ENCODE measurements at places on chromosomes 6 and 20.
A peak's percentile ranks its signal among the peaks of the same experiment; 100 is the strongest.

DNA sequence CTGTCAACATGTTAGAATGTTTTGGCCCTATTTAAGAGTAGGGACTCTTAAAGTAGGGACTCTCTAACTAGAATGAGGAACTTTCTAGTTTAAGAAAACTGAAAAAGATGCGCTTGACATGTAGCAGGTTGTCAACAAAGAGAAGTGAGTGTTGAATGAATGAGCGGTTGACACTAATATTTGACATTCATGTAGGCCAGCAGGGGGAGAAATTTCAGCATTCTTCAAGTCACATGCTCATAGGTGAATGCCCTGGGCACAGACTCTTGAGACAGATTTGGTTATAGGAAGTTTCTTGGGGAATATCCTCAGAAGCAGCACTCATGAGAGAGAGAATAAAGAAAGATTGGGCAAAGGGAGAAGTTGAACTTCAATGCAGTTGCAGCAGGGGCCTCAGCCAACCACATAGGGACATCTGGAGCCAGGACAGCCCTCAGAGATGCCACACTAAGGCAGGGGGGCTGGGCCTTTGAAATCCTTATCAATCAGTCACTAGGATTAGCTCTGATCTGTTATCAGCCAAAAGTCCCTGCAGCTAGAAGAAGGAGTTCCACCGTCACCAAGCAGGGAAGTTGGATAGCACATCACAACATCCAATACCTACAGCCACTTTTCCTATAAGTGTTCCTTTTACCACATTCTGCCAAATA is 145.1 kb upstream of the FKBP1C start:
- DNase-seq, result no peak

DNA sequence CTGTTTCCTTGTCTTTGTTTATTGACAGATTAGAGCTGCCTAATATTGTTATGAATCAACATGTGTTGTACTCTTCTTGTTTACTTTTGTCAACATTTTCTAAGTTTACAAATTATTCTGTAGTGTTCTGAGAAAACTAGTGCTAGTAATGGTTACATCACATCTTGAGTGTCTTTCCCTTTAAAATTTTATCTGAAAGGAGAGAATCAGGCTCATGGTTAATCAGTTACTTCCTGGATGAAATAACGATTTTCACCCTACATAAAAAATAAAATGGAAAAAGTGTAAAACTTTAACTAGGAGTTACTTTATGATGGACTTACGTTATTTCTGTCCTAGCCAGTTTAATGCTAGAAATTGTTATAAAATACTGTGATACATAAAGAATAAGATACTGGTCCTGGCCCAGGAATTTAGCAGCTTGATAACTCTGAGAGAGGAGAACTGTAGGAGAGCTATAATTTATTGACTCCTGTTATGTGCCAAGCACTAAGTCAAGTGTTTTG is 26.4 kb upstream of the BMP5 start:
- no peak for DNase-seq

DNA sequence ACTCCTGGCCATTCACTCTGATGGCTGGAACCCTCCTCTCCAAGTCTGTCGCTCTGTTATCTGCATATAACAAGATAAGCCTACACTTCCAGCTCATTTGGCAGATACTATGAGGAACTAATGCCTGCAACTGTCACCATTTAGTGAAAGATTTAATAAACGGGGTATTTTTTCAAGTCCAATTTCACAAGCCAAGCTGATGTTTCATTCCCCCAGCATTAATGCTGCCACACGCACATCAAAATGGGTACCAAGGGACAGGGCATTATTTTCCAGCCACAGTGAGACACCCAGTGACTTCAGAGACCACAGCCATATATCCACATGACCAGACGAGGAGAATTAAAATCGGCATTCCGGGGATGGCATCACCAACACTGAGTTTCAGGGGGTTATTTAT is 175.5 kb downstream of the PTPRT start:
- no peak for DNase-seq

- DNase-seq, result no peak
These were observed 9.6 kb upstream of the SPDEF start for GRCh38 chr6:34565722-34566137.

GRCh38 chr20:22861231-22861980 is 173.7 kb upstream of the SSTR4 start:
- DNase-seq, result no peak

GRCh38 chr6:167089243-167090142 is 33.4 kb upstream of the CCR6 start:
- DNase-seq, result no peak

DNA sequence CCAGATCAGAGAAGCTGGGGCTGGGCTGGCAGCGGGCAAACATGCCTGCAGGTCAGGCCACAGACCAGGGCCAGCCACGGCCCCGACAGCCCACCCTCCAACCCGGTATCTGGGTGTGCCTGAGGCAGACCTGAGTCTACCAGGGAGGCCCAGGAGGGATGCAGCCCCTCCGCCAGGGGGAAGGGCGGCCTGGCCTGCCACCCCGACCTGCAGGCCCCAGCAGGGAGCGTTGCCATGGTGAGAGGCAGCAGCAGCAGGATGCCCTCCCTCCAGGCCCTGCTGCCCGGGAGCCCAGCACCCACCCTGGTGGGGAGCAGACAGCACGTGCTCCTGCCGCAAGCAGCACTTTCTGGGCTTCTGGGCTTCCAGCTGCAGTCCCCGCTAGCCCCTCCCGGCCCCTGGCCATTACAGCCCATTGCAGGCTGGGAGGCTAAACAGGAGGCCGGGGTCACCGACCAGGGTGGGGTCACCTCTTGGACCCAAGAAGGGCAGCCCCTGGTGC is 3.8 kb upstream of the EEF1A2 start:
- DNase-seq, result peak; percentile 8

DNA sequence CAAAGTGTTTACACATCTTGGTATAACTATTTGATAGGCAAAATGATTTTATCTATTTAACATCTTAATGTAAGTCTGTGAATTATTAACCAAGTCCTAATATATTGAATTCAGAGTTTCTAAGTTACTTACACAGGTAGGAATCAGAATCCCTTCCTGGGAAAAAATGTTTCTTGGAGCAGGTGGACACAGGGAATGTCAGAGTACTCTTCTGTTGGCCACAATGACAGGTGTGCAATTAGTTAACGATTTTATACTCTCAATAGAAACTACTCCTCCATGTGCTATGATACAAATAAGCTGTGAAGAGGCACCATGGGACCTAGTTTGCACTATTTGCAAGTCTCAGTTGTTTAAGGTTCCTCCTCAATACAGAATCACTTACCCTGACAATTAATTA is 821 bp upstream of the TAAR5 start:
- no peak for DNase-seq

DNA sequence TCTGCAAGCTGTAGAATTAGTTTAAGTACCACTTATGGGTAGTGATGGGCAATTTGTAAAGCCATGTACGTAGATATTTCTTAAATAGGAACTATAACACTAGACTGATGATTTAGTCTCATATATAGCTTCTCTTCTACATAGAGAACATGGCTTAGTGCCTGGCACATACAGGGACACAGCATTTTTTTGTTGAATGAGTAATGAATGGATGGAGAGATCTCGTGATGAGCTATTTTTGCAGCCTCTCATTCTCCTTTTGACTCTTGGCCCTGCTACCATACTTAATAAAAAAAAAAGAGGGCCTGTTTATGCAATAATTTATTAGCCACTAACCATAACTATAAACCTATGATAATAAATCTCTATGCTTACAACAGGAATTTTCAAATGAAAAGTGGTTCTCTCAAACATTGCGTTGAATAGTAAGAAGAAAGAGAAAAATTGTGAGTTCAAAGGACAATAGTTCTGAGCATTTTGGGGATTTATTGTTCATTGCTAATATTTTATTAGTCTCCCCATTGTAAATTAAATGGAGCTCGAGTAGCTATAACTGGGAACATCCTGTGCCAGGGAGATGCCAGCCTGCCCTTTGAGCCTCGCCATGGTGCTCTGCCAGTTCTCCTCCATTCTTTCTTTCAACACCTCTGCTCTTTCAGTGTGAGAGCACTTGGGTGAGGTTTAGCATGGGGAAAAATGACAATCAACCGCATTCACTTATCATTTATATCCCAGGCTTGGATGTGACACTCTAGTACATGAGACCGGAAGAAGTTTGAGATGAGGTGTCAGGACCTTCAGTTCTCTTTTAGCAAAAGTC is 14.7 kb upstream of the RCAN2 start:
- no peak for DNase-seq

GRCh38 chr6:147170269-147170668 is 33.9 kb upstream of the STXBP5 start:
- DNase-seq, result no peak

DNA sequence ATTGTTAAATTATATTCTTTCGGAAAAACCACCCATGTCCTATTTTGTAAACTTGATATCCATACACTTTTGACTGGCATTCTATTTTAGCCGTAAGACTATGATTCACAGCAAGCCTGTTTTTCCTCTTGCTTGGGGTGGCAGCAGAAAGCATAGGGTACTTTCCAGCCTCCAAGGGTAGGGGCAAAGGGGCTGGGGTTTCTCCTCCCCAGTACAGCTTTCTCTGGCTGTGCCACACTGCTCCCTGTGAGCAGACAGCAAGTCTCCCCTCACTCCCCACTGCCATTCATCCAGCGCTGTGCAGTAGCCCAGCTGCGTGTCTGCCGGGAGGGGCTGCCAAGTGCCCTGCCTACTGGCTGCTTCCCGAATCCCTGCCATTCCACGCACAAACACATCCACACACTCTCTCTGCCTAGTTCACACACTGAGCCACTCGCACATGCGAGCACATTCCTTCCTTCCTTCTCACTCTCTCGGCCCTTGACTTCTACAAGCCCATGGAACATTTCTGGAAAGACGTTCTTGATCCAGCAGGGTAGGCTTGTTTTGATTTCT is 2.1 kb upstream of the ESR1 start:
- DNase-seq, result no peak

DNA sequence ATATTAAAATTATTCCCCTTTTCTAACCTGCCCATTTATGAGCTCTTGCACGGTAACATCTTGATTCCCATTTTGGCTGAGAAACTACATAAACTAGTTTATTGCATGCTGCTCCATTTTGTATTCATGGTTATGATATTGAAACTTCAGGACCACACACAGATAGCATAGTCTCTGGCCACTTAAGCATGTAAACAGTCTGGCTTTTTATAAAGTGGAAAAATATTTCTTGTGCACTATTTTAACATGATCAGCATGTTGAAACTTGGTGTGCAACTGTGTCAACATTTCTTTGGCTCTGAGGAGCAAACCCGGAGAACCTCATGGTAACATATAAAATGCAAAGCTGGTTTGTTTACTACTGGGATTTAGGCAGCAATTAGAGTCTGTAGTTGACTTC is 70.7 kb downstream of the SLX4IP start:
- no peak for DNase-seq

DNA sequence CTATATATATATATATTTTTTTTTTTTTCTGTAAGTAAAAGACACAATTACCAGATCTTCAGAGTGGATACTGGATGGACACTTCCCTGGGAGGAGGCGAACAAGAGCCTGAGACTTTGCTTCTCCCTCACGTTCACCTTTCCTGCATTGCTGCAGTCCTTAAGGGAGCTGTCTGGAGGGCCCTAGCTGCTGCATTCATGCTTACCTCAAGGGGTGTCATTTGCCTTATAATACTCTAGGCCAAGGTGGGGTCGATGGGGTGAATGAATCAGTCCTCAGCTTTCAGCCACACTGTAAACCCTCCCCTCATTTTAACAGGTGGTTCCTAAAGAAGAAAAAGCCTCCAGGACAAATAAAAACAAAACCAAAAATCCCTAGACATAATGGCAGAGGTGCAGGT is 34.8 kb upstream of the CD83 start:
- no peak for DNase-seq

- no peak for DNase-seq
These were observed 219.0 kb downstream of the CDC5L start for GRCh38 chr6:44606504-44606903.

- no peak for DNase-seq
These were observed 2.0 kb downstream of the TRAM2 start for GRCh38 chr6:52574709-52575501.

DNA sequence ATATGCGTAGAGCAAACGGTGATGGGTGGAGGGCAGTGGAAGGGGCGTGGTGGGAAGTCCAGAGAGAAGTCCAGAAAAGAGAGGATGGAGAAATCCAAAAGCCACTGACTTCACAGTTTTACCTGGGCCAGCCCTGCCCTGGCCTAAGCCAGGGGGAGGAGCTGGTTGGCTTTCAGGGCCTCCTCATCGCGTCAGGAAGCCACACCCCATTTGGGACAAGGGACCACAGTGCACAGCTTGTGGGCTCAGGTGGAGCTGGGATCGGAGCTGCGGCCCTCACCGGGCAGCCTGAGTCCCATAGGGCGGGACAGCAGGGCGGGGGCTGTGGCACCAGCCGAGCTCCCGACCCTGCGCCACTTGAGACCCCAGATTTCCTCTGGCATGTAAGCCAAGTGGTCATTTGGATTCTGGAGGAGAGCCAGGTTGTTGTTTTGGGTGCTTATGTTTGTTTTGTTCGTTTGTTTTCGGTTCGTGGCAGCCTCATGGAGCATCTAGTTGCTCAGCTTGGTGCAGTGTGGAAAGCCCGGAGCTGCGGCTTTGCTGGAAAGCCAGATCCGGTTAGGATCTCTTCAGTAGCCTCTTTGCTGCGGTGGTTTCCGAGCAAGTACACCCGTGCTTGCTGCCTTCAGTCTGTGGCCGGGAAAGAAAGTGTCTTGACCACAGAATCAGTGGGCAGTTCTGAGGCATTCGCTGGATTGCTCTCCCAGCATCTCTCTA is 42.2 kb downstream of the RIOK1 start:
- no peak for DNase-seq

GRCh38 chr6:169132352-169132940 is 121.2 kb downstream of the THBS2 start:
- no peak for DNase-seq

DNA sequence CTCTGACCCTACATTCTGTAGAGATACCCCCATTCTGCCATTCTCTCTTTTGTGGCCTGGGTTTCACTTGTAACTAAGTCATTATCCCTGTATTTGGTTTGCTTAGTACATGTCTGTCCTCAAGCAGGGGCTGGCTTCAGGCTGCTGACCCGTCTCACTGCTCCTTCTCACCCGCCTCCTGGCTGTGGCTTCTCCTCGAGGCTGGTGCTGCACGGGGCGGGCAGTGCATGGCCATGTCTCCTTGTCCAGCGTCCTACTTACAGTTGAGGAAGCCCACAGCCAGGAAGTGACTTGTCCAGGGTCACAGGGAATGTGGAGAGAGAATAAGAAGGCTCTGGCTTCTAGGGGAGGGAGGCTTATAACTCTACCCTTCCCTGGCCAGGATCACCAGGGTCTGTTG is 11.3 kb downstream of the GTSF1L start:
- DNase-seq, result no peak

DNA sequence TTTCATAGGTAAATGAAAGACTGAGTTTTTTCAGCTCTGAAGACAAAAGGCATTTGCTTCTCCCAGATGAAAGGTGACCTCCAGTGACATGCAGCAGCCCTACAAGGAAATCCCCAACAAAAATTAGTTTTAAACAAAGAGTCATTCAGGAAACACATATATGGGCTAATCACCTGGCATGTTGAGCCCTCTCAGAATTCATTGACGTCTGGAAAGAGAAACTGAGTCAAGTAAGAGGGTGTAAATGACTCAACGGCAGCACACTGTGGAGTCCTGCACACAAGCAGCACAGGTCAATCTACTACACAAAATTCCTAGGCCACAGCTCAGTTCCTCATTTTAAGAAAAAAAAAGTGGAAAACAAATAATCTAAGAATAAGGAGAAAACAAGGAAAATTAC is 592.3 kb downstream of the EPHA7 start:
- DNase-seq, result no peak

GRCh38 chr6:151948002-151948743 is 140.7 kb downstream of the ESR1 start:
- DNase-seq, result no peak

GRCh38 chr20:55774628-55775027 is 230.7 kb downstream of the CBLN4 start:
- DNase-seq, result no peak

Measured in progenitor cell of endocrine pancreas (in vitro differentiated cells).